Sigmoid colon (tissue), 7 donors: ENCODE measurements at places on chromosomes 4 and X.

DNA sequence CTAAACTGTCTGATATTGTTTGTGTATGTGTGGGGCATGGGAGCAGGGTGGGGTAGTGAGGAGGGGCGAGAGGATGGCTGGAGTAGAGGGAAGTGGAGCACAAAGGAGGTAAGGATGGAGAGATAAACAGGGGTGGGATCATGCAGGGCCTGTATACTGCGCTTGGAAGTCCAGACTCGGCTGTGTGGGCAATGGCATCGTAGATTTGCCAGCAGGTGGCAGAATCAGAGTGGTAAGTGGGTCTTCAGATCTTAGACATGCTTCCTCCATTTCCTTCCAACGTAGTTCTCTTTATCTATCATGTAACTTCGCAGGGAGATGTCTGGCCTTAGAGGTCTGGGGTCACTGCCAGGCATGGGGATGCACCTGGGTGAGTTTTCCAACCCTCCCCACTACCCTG is 155.5 kb downstream of the PDGFRA start:
- no peak overlapping the region for H3K27ac ChIP-seq
- DNase-seq: no peak
- no peaks in the 10 kb centered on the region for H3K27me3 ChIP-seq
- H3K4me1 ChIP-seq: no peaks in the 10 kb centered on the region

GRCh38 chr4:159235779-159236368 is 133.0 kb downstream of the RAPGEF2 start:
- H3K4me3 ChIP-seq: no peak overlapping the region
- no peaks in the 10 kb centered on the region for H3K27me3 ChIP-seq
- H3K4me1 ChIP-seq: peaks cover 46% of the 10 kb centered on the region
- no peaks in the 10 kb centered on the region for H3K36me3 ChIP-seq
- no peak overlapping the region for H3K27ac ChIP-seq

- H3K4me1 ChIP-seq: no peaks in the 10 kb centered on the region
- no peaks in the 10 kb centered on the region for H3K36me3 ChIP-seq
- no peaks in the 10 kb centered on the region for H3K27me3 ChIP-seq
Measured at GRCh38 chrX:77749695-77750094, 36.3 kb downstream of the ATRX start.

DNA sequence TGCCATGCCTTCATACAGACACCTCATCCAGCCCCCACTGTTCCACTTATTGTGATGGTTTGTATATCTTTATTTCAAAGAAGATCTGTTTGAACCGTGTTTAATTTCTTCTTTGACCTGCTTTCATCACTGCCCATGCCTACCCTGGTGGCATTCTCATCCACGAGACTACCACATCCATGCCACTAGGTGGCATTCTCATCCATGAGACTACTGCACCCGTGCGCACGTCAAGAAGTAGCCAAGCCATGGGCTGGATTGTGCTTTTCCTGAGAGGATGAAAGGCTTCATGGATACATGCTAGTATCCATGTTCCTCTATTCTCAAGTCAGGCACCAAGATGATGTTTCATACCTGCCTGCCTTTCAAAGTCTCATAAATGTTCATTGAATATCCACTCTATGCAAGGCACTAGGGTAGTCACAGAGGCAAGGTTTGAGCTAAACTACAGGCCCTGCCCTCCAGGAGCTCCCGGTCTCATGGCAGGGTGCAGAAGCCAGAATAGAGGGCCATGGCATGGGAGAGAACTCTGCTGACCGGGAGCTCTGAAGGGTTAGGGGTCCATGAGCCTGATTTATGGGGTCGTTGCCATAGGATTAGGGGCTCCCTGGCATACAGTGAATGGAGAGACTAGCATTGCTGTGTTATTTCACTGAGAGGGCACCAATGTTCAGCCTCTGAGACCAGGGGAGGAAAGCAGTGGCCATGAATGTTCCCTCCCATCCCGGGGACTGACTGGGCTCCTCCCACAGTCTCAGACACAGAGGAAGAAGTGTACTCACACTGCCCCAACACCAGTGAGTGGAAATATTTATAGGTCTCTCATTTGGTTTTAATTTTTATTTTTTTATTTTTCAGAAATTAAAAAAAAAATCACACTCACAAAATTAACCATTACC is 24.8 kb upstream of the EOLA2 start:
- no peak for DNase-seq
- no peaks in the 10 kb centered on the region for H3K36me3 ChIP-seq
- H3K4me1 ChIP-seq: no peaks in the 10 kb centered on the region
- no peaks in the 10 kb centered on the region for H3K27me3 ChIP-seq

DNA sequence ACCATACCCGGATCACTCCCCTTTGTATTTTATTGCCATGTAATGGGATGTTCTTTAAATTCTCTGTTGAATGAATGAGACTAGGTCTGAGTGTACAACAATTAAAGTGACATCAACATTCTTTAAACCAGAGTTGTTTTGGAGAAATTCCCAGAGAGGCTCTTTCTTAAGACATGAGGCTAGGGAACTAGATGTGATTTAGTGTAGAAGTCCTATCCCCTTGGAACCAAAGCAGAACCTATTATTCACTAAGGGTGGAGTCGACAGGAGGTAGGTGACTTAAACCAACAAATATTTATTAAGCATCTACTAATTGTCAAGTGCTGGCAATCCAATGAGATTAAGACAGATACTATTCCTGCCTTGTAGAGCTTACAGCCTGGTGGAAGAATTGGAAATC is 1.7 kb downstream of the EIF1AX start:
- no peaks in the 10 kb centered on the region for H3K4me1 ChIP-seq
- peak overlapping the region; percentile 69 for H3K4me3 ChIP-seq
- no peaks in the 10 kb centered on the region for H3K36me3 ChIP-seq
- H3K27ac ChIP-seq: peak overlapping the region; percentile 94
- no peaks in the 10 kb centered on the region for H3K27me3 ChIP-seq
